Activated CD4-positive, alpha-beta T cell treated with anti-CD3 and anti-CD28 coated beads, Interleukin-2, amount 50 U/mL, for 48 hours (primary cell): ENCODE measurements at places on chromosomes 16 and 17.

- DNase-seq = no peak
Observed at GRCh38 chr17:59712862-59713261, 5.4 kb downstream of the VMP1 start.

GRCh38 chr17:45432405-45433158 is at the start of gene ARHGAP27:
ARHGAP27 (minus strand) TSS chr17:45432870; CDS start chr17:45430279, 2,591 bp downstream.
- no peak for DNase-seq

DNA sequence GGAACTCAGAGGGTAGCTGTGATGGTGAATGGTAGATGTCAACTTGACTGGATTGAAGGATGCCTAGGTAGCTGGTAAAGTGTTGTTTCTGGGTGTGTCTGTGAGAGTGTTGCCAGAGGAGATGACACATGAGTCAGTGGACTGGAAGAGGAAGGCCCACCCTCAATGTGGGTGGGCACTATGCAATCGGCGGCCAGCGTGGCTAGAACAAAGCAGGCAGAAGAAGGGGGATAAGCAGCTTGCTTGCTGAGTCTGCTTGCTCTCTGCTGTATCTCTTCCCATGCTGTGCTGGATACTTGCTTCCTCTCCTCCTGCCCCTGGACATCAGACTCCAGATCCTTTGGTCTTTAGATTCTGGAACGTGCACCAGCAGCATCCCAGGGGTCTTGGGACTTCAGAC is 128.1 kb downstream of the AIPL1 start:
- DNase-seq = no peak

GRCh38 chr17:56679115-56679776 is 85.7 kb downstream of the NOG start:
- no peak for DNase-seq

DNA sequence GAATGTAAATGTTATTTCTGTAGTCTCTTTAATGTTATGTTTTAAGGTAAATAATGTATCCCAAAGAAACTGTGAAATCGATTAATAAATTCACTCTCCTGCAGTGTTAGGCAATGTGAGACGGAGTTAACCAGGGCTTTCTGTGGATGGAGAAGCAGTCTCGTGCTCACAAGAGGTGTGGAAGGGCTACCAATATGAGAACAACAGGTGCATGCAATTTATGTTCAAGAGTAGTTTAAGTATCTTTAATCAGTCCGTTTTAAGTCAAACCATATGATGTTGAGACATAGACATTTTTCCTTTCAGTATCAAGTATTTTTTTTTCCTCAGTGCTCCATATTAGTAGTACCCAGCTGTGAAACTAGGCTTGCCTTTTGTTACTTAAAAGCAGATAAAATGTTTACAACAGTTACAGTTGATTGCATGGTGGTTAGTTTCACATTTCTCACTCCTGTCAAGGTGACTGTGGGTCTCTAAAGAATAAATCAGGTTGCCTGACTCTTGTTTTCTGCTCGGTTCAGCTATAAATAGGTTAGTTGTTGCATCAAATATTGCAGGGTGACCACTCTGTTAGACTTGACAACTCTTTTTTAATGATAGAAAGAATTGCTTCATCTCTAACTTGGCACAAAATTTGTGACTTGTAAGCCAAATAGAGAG is 54.4 kb downstream of the COX10 start:
- DNase-seq = no peak

- no peak for DNase-seq
Observed at GRCh38 chr16:60458255-60458654, 1578.0 kb downstream of the CDH8 start.

- no peak for DNase-seq
Observed at GRCh38 chr17:12047681-12048376, 27.2 kb downstream of the MAP2K4 start.

DNA sequence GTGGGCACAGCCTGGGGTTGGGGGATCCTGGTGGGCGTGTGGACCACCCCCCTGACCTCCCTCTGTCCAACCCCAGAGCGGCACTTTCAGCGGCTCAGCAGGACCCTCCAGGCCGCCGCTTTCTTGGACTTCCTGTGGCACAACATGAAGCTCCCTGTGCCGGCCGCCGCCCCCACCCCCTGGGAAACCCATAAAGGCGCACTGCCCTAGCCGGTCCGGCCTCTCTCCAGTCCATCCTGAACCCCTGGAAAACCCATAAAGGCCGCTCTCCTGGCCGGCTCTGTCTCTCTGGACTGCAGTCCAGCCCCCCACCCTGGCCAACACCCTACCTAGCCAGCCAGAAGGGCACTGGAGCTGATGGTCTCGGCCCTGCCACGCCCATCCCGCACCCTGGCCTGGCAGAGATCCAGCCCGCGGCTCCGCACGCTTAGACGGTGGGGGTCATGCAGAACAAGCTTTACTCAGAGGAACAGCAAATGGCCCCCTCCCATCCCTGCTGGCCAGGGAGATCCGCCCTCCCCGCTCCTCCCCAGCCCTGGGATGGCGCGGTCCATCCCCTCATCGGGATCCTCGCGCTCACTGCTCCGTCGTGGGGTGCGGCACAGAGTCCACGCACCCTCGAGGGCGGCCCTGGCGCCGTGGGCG is 2.7 kb downstream of the NOXO1 start:
- no peak for DNase-seq
